Cardiac fibroblast (primary cell): ENCODE measurements at places on chromosomes 7 and 10.
A peak's percentile ranks its signal among the peaks of the same experiment; 100 is the strongest.

GRCh38 chr10:7038416-7038815, 372.4 kb downstream of the SFMBT2 start:
- DNase-seq = no peak

DNA sequence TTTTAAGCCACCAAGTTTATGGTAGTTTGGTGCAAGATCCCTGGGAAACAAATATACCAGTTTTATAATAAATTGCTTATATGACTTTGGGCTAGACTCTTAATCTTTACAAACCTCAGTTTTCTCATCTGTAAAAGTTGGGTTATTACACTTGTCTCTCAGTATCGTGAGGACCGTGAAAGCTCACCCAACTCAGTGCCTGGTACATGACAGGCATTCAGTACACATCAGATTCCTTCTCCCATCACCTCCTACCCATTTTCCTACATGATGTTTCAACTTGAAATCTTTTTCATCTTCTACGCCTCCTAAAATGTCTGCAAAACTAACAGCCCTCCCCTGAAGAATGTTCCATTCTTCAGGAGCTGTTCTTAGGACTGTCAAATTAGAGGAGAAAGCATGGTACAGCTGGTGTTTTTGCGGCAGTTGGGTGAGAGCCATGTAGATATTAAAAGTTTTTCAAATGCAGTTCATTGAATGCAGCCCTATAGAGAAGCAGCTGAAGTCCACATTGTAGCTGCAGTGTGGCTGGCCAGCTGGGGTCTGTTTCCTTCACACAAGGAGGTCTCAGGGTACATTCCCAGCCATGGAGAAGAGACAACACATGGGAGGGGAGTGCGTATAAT, 812.8 kb downstream of the LRMDA start:
- DNase-seq = no peak

- no peak for DNase-seq
Measured at GRCh38 chr7:39582536-39582935, 16.3 kb downstream of the YAE1 start.

- no peak for DNase-seq
Measured at GRCh38 chr7:80386686-80387085, 125.2 kb downstream of the GNAT3 start.

- peak; percentile 67 for DNase-seq
Measured at GRCh38 chr7:28165961-28166955, 14.3 kb downstream of the JAZF1 start.

- peak; percentile 58 for DNase-seq
Measured at GRCh38 chr7:92645114-92646061, 55.2 kb upstream of the FAM133B start.

- DNase-seq = peak; percentile 29
Measured at GRCh38 chr10:5589661-5590511, 65.1 kb downstream of the CALML3 start.

- no peak for DNase-seq
Measured at GRCh38 chr10:131694168-131694780, 206.5 kb upstream of the PPP2R2D start.

- no peak for DNase-seq
Measured at GRCh38 chr7:21355406-21355874, 72.4 kb upstream of the SP4 start.

DNA sequence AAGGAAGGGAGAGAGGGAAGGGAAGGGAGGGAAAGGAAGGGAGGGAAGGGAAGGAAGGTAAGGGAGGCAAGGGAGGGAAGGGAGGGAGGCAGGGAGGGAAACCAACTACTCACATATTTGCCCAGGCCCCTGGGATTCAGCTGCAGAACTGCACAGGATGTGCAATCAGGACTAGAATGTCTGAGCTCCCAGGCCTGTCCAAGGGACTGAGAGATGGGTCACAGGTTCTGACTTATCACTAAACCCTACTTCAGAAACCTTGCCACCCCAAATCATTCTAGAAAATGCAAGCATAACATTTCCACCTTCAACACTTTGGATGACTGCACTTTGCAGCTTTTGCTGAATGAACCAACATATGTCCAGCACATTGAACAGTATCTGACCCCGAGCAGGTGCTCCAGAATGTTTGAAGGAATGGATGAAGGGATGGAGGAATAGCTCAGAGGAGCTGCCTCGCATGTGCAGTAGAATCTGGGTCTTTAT, 245.3 kb downstream of the KCNMA1 start:
- no peak for DNase-seq

- DNase-seq = peak; percentile 71
Measured at GRCh38 chr7:27689591-27690164, 27.0 kb upstream of the HIBADH start.

DNA sequence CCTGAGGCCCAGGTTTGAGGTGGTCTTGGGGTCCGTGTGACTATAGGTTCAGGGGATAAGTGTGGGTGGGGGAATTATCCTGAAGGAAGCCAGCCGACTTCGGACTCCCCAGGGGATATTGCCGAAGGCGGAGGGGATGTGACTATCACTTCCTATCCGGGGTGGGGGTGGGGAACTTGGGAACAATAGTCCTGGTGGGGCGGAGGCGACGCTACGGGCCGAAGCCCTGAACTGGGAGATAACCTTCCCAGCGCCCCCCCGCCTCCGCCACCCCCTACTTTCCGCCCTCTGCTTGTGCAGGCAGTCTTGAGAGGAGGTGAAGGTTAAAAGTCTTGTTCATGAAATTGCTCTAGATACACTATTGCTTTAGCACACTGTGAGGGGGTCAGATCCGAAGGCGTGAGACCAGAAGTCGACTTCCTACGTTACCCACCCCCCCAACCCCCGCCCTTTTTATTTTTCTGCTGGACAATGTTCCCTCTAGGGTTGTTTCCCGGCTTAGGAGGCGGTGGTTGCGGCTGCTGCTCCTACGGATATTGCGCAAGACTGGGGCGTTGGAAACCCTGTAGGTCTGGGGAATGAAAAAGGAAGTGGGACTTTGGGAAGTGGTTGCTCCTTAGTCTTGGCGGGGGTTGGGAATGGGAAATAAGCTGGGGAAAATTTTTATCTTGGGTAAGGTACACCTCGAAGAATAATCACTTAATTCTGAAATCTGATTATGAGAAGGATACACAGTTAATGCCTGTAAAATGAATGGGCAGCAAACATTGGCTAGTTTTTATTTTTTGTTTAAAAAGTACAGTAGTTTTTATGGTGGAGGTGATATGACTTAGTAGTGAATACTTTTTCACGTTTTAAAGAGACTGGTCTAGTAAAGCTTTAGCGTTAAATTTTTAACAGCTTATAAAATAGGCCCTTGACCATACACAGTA, 1.5 kb downstream of the PTPN12 start:
- peak; percentile 96 for DNase-seq

DNA sequence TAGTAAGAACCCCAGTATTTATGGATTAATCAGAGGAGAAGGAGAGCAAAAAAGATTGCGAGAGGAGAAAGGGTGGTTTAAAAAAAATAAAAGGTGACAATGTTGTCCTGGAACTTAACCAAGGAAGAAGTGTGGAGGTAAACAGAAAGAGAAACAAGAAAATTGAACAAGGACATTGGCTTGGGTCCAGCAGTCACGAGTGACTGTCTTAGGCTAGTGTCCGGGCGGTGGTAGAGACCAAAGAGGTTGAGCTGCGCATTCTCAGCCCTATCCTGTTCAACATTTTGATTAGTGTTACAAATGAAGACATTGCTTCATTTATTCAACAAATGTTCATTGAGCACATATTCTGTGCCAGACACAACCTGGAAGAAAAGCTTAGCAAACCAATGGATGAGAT, 329.9 kb downstream of the FGFR2 start:
- DNase-seq = no peak

DNA sequence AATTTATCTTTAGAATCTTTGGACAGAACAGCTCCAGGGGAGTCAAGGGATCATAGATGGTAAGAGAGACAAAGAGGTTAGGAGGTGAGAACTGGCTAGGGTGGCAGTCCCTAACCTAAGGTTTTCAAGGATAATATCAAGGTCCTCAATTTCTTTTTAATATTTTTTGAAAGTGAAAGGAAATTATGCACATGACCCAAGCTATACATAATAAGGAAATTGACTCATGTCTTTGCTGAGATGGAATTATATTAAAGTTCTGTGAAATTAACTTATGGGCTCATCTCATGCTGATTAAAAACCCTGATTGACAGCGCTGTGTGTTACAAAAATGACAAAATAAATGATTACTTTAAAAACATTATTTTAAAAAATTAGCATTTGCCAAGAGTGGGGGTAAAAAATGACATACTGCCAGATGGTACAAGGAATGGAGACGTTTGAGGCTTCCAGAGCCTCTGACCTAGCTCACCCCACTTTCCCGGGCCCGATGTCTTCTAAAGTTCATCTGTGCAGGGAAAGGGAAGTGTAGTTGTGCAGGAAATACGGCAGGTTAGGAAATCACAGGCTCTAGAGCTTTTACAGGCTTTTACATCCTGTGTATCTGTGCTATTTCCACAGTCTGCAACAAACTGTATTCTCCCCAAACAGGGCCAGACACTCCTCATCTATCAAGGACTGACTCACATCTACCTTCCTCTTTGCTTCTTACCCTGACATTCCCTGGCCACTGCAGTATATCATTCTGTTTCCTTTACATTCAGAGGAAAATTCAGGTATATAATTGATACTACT, 185.6 kb upstream of the PRSS58 start:
- no peak for DNase-seq

GRCh38 chr10:3272300-3272699, 99.7 kb upstream of the PITRM1 start:
- DNase-seq = no peak

GRCh38 chr10:127034034-127034633, 128.9 kb downstream of the DOCK1 start:
- DNase-seq = no peak

DNA sequence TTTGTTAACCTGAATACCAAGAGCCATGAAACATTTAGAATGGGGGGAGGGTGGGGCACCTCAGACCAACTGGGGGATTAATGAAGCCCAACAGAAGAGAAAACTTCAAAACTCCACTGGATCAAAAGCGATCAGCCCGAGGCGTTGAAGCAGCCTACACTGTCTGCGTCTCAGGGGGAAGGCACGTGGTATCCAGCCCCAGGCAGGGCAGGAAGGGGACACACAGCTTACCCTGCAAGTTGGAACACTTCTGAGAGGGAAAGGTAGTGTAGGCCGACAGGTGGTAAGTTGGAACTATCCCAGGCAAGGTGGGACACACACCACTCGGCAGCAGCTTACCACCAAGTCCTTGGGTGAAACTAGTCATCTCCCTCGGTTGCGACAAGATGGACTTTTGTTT, 102.9 kb downstream of the TAX1BP1 start:
- no peak for DNase-seq

DNA sequence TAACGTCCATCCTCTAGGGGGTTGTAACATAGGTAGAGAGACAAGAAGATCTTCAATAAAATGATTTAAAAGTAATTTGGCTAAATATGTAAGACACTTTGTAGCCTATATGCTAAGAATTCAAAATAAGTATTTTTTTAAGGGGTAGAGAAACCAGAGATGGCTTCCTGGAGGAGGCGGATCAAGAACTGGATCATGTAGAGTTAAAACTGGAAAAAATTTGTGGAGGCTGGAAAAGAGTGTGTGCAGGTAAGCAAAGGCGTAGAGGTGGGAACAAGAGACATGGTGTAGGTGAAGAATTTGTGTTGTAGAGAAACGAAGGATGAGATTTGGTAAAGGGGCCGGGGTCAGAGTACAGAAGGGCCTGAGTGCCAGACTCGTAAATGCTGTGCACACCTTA, 172.6 kb downstream of the TMEM178B start:
- DNase-seq = no peak

- no peak for DNase-seq
Measured at GRCh38 chr7:142248-142941, 50.0 kb upstream of the FAM20C start.

DNA sequence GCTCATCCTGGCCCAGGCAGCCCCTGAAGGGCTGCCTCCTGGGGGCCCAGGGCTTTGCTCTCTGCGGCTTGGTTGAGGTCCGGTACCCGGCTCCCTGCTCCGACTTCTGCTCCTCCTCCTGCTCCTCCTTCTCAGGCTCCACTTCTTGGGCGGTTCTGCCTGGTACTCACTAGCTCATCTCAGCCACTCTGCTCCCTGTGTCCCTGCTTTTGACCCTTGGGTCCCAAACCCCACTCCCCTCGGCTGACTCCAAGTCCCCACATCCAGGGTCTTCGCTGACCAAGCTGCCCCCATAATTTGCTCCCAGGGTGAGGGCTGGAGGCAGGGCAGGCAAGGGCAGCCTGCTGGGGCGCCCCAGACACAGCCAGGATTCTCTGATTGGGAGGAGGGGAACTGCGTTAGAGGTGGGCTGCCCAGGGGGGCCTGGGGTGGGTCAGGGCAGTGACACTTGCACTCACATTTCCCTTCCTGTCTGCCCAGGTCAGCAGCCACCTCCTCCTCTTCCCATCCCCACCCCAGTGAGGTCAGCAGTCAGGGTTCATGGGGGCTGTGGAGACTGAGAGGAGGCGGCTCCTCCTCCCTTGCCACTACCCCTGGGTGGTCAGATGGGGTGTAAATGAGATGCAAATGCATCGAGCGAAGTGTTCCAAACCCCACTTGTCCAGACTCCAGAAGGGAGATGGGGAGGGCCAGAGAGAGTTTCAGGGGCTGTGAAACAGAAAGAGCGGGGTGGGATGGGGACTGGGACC, 2.2 kb downstream of the SMARCD3 start:
- DNase-seq = no peak

- no peak for DNase-seq
Measured at GRCh38 chr7:28266402-28266801, 85.8 kb upstream of the JAZF1 start.

DNA sequence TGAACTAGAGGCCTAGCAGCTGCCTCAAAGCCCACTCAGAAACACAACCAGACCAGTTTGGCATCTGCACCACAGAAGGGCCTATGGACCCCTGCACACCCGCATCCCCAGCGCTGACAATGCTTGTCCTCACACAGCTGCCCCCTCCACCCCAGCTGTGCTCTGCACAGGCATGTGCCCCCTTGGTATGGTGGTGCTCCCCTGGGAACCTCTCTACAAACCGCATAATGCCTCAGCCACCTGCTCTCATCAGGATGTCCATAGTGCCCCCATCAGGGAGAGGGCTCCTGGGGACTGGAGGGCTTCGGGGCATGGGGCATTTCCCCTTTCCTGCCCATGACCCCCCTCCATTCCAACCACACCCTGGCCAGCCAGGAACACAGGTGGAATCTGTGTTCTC, 347.5 kb downstream of the GRID1 start:
- no peak for DNase-seq

DNA sequence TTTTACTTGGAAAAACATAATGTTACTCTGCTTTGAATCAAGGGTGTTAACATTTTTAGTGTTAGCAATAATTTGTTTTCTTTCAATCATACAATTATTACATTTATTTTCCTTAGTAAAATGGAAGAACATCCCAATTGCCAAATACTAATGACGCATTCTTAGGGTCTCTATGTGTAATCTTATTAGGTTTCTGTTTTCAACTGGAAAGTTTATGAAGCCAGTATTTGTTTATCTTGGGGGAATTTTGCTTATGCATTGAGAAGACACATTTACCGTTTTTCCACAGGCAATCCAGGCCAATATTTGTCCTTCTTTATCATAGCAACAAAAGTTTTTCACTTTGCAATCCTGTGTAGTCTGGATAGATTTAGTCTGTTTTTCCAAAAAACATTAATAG, 134.5 kb downstream of the CPED1 start:
- DNase-seq = no peak

DNA sequence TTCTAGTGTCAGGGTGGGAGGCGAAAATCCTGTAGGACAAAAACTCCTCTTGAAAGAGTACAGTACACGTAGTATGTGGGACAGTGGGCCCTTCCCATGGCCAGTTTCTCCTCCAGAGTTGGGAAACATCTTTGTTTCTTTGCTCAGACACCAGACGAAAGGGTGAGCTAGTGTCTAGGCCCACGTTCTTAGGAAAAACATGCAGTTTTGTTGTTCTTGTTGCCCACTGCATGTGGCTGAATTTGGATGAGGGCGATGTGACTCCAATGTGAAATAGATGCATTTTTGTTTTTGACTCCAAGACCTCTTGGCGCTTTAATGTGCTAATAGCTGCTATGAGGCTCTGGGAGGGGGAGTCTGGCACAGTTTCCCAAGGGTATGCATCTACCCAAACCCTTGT, 100.8 kb downstream of the ATXN7L1 start:
- DNase-seq = no peak
